CD4-positive, alpha-beta T cell treated with Interferon gamma for 1 hour (primary cell): ENCODE measurements at places on chromosomes 5 and 9.

- no peak for DNase-seq
Observed at GRCh38 chr9:75941577-75942311, 51.3 kb downstream of the PCSK5 start.

DNA sequence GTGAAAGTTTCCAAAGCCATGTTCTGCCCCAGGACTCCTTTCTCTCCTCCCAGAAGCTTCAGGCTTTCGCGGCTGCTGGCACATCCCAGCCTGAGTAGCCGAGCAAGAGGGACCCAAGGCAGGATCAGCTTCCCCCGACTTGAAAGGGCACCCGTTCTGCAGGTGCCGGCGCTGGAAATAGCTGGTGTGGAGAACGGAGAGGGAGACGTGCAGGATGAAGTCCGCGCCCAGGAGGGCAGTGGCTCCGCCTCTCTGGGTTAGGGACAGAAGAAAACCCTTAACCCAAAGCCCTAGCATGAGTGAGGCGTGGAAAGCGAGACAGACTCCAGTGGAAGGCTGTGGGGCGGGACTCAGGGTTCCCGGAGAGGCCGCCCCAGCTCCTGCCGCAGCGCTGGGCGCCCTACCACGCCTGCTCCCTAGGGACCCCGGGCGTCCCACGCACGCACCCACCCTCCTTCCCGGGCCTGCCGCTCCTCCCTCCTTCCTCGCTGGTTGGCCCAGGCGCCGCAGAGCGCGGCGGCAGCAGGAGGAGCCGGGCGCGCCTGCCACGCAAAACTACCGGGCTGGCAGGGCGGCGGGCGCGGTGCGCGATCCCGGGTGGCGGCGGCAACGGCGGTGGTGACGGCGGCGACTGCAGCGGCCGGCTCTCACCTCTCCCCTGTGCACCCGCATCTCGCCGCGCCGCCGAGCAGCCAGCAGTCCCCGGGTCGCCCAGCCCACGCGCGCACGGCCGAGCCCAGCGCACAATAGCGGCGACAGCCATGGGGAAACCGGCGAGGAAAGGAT is at the start of gene SLC1A1:
Gene SLC1A1 (plus strand): TSS at position 550 of the 786 bp plus-strand sequence. CDS start 212 bp downstream, at position 762.
- no peak for DNase-seq

DNA sequence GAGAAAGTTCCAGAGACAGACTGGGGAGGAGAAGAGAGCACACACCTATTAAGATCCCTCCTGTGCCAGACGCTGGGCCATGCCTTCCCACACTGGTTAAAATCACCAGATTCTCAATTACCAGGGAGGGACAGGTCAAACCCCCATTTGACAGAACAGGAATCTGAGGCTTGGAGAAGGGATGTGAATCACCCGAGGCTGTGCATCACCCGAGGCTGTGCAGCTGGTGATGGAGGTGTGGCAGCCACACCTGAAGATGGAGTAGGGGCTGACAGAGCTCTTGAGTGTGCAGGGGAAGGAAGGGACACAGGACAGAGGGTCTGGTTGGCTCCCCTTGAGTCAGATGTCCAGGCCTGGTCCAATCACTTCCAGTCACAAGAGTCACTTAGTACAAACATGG is 70.6 kb downstream of the LMX1B start:
- DNase-seq, result no peak

GRCh38 chr5:40914835-40915234 is 5.5 kb downstream of the C7 start:
- DNase-seq, result no peak

DNA sequence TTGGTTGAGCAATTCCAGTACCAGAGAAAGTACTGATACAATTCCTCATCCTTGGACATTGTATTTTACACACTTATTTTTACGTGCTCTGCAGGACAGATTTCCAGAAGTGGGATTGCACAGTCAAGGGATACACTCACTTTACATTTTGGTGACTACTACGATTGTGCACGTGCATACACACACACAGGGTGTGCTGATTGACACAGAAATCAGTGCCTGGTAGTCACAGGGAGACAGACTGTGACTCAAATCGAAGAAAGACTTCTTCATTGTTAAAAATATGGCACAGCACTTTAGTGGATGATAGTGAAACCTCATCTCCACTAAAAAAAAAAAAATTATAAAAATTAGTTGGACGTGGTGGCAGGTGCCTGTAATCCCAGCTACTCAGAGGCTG is 1.5 kb downstream of the GARIN3 start:
- no peak for DNase-seq

- DNase-seq, result no peak
Observed at GRCh38 chr9:70577671-70578070, 163.2 kb upstream of the KLF9 start.

GRCh38 chr5:79263290-79263689 is 27.4 kb downstream of the JMY start:
- no peak for DNase-seq

GRCh38 chr9:23665635-23666034 is 160.4 kb downstream of the ELAVL2 start:
- no peak for DNase-seq

GRCh38 chr9:126347911-126348760 is 21.5 kb downstream of the MVB12B start:
- no peak for DNase-seq

DNA sequence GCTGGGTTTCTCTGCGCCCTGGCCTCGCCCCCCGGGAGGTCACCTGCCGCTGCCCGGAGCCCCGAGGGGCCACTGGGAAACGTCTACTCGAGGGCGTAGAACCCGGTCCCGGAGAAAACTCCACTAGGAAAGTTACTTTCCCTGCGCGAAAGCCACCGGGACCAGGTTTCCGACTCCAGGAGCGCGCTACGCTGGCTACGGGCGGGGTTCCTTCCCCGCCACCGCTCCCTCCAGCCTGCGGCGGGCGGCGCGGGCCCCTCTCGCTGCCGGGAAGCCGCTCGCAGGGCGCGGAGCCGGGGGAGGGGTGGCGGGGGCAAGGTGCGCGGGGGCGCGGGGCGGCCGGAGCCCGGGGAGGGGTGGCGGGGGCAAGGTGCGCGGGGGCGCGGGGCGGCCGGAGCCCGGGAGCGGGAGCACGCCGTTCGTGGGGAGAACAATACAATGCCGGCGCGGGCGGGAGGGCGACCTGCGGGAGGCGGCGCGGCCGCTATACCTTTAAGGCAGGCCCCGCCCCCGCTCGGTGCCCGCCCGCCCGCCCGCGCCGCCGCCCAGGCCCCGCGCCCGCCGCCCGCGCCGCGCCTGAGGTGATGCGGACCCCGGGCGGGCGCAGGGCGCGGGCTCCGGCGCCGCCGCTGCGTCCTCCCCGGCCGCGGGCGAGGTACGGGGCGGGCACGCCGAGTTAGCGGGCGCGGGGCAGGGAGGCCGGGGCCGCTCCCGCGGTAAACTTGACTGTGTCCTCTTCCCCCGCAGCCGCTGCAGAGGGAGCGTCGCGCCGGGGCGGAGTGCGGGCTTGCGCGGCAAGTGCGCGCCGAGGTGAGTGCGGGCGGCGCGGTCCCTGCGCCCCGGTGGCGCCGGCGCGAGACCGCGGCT is 278.1 kb downstream of the AOPEP start:
- DNase-seq, result no peak

GRCh38 chr5:120365656-120366446 is 98.2 kb upstream of the PRR16 start:
- DNase-seq, result no peak

- peak; percentile 94 for DNase-seq
Observed at GRCh38 chr9:36765468-36766341, 193.0 kb downstream of the MELK start.
